Memory B cell (primary cell): ENCODE measurements at places on chromosomes 11 and 22.

- DNase-seq = no peak
Observed at GRCh38 chr11:36385121-36385970, 89.3 kb downstream of the PRR5L start.

DNA sequence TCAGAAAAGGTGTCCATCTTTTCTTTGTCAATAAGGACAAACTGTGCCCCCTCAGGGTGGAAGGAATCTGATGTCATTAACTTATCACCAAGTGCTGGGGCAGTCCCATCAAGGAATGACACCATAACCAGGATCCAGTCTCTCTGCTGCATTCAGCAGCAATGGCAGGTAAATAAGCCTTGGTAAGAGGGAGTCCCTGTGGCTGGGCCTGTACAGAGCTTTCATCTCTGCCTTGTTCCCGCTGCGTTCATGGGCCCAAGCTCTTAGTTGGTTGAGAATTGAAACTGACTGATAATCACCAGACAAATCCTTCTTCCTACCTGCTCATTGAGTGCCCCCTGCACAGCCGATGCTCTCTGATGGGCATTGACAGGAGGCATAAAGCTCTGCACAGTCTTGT lies 22.7 kb downstream of the EIF3F start:
- DNase-seq = no peak

DNA sequence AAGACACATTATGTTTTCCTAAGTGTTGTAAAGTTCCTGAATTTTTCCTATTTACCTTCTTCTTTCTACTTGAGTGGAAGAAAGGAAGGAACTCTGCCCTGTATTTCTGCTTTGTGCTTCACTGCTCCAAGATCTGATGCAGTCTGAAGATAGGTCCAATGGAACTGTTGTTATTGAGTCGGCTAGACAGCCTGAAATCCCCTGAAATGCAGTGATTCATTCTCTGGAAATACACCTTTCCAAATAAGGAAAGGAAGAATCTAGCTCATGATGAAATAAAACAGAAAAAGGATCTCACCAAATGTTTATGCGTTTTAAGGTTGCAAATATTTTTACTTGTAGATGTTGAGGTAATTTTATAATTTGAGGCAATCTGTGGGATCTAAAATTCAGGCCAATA lies 322.8 kb downstream of the GUCY1A2 start:
- no peak for DNase-seq

GRCh38 chr11:58254936-58255335 lies 13.1 kb downstream of the OR10W1 start:
- no peak for DNase-seq

DNA sequence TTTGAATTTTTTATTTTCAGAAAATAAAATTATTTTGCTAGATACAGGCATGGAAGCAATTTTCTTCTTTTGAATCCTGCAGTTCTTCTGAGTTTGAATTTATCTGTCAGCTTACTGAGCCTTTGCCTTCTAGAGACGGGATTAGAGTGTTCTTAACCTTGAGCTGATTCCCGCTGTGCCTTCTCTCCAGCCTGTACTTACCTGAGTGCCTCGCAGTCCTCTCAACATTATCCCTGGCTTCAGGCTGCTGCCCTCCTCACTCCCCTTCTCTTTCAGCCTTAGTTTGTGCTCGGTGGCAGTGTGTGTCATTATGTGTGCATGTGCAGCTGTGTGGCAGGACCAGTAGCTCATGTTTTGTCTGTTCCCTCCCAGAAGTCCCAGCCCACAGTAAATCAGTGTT lies 24.3 kb downstream of the OSBP2 start:
- no peak for DNase-seq

DNA sequence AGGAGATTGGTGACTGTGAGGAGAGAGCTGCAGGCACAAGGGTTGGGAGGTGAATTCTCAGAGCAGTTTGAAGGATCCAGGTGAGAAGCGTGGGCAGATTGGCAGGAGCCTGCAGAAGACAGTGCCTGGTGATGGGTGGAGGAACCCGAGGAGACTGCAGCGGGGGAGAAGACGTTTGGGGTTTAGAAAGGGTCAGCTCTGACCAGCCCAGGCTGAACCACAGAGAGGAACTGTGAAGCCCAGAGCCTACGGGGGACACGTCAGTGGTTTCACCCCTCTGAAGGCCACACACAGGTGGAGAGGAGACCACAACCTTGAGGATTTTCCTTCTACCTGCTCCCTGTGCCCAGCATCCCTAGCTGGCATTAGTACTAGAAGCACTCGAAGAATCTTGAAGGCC lies 154.8 kb upstream of the TBCEL start:
- DNase-seq = no peak
